Activated CD4-positive, alpha-beta T cell treated with anti-CD3 and anti-CD28 coated beads for 24 hours (primary cell): ENCODE measurements at places on chromosomes 5 and 9.

- DNase-seq: no peak
Measured at GRCh38 chr9:15157381-15157780, 149.6 kb downstream of the TTC39B start.

- no peak for DNase-seq
Measured at GRCh38 chr9:68876273-68876672, 137.6 kb downstream of the PRKACG start.

DNA sequence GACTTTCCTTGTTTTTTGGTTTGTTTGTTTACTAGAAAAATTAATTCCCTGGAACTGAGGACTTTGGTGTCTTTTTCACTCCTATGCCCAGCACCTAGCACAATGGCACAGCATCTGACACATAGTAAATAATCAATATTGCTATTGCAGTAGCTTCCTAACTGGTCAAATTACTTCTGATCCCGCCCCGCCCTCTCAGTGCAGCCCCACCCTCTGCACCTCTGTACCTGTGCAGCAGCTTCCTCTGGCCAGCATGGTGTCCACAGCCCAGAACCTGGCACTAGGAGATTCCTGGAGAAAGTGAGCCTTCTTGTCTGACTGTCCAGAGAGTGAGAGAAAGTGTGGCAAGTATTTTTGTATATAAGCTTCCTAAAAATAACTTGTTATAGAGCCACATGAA, 343.2 kb downstream of the ZNF608 start:
- DNase-seq: no peak

DNA sequence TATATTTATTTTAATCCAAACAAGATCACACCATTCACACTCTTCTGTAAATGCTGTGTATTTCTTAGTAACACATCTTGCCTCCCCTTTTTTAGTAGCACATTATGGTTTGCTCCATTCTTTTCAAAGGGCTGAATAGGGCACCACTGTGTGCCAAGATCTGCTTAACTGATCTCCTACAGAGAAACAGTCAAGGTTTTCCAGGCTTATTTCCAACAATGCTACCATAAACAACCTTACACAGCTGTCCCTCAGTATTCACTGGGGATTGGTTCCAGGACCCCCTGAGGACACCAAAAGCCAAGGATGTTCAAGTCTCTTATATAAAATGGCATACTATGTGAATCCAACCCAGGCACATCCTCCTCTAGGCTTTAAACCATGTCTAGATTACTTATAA, 16.5 kb downstream of the GOLM1 start:
- no peak for DNase-seq

GRCh38 chr5:139817362-139817761, 21.8 kb downstream of the PSD2 start:
- no peak for DNase-seq

- no peak for DNase-seq
Measured at GRCh38 chr5:53667621-53668020, 107.2 kb downstream of the NDUFS4 start.

GRCh38 chr9:26463837-26464236, 428.8 kb downstream of the CAAP1 start:
- no peak for DNase-seq

DNA sequence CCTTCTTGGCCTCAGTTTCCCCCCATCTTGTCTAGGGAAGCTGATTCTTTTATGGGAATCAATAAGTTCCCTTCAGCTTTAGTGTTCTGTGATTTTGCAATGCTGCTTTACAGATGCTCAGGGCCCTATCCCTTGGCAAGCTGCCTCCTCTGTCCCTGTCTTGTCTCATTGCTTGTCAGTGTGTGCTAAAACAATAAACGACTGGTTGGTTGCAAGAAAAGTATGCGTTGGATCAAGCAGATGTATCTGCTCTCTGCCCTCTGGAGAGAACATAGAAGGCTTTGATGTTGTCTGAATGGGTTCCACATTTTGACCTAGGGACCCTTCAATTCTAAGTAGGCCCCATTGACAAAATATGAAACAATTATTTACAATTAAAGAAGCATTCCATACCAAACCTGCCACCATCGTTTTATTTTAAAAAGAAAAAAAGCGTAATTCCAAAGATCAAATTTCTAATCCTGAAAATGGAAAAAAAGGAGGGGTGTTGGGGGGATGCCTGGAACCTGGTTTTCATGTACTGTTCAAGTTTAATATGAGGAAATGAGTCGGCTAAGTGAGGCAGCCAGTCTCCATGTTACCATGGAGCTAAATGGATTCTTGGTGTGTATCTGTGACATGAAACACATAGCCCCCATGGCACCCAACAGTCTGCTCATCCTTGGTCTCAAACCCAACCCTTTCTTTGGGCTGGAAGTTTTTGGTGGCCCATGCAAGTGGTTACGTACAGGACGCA, 31.2 kb upstream of the TARS1 start:
- no peak for DNase-seq

DNA sequence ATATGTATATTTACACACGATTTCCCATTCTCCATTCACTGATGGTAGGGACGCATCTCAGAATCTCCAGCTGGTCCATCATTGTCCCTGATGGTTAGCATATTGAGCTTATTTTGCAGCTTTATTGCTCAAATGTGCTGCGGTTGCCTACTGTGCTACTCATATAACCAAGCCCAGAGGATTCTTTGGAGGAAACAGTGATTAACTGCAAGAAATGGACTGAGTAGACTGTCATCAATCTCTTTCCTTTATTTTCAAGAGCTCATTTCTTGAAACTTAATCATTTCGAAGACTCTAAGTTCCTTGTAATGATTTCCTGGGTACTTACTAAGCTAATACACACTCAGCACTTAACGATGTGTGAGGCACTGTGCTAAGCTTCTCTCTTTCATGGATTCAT, 119.0 kb downstream of the MAT2B start:
- no peak for DNase-seq

GRCh38 chr5:150583541-150584225, 56.8 kb upstream of the SYNPO start:
- no peak for DNase-seq

DNA sequence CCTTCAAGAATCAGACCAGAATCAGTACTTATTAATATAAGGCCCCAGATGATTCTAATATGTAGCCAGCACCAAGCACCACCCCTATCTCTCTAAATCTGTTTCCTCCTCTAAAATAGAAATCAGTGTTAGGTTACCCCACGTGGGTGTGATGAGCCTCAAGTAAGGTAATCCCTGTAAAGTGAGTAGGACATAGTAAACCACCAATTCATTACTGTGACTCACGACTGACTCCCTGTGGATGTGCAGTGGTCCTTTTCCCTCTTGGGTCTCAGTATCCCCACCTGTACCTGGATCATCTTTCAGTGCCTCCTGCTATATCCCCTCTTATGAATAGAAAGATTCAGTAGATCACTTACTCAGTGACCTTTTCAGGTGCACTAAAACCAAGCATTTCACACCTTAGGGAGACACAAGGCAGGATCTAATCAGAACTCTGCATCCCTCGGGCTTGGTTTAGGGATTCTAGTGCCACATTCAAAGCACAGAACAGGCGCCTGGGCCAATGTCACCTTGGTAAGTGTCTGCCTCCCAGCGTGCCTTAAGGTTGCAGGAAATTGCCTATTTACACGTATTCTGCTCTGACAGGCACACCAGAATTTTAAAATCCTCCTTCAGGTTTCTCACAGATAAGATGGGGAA, 12.2 kb upstream of the ALDH1B1 start:
- no peak for DNase-seq

DNA sequence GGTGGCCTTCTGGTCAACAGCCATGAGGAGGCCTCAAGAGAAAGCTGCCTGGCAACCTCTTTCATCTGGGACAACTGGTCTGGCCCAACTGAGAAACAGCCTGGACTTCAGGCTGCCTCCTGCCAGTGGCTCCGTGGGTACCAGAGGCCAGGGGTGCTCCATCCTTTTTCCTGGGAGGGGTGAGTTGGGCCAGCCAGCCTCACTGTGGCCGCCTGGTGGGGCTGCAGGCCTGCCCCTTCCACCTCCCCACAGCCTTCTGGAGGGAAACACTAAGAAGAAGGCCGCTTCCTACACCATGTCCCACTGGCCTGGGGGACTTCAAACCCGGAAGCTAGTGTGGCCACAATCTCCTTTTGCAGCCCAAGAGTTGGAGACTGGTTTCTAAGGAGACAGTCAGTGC, 13.8 kb upstream of the NKD2 start:
- DNase-seq: no peak

DNA sequence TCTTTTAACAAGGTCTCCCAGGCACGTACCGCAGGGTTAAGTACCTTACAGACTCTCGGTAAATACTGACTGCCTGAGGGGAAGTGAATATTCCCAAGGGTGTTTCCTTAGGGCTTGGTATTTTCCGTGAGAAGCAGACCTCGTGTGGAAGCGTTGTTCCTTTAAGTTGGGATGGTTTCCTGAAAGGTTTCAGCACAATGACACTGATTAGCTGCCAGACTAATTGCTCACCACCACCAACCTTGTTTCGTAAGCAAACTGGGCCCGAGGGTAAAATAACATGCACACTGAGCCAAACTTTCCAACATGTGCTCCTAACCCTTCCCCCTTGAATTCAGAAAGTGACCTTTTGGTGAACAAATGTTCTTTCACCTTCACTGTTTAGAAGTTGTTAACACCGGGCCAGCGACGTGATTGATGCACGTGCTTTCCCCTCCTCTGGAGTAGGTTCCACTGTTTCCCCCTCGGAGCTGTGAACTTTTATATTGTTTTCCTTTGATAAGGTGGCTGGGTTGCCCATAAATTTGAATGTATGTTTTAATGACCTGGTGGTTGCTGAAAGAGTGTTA, 128.1 kb upstream of the RPS23 start:
- no peak for DNase-seq
